ENCODE measurements at places on chromosomes 3 and 15. TPM values are rescaled to one million over a fixed set of nuclear protein-coding genes. Genes with fewer than 3 reads are reported as not detected.
A peak's percentile ranks its signal among the peaks of the same experiment; 100 is the strongest.

Gene DIS3L
- 21.3 TPM for total RNA-seq

Gene ANKRD63
- total RNA-seq: not detected

Gene GPR27
- not detected for total RNA-seq

DNA sequence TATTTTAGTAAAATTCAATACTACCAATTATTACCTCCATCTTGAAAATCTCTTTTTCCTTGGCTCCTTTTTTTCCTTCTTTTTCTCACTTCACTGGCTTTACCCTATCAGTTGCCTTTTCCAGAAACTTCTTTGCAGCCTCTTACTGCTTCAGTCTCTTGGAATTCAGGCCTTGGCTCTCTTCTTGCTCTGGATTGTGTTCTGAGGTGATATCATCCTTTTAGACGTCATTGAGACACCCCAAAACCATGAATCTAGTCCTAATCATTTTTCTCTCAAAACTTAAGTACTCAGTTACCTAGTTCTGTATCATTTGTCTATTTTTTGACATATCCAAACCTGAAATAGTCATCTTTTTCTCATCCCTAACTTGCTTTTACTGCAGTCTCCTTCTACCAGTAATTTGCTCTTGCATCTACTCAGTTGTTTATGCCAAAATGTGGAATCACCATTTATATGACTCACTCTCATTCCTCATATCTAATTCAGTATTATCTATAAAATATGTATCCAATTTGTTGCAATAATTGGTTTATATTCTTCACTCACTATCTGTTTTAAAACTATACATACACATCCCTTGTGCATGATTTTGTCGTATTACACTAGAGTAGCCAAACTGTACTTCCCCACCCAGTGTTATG, 703.2 kb upstream of the CCDC54 start:
- no peak for DNase-seq

GRCh38 chr15:29278436-29279105, 8.9 kb upstream of the NSMCE3 start:
- peak; percentile 93 for DNase-seq

Gene SNX33
- total RNA-seq: 9.4 TPM

GRCh38 chr3:159947220-159947619, 41.4 kb upstream of the IL12A start:
- DNase-seq: peak; percentile 39

DNA sequence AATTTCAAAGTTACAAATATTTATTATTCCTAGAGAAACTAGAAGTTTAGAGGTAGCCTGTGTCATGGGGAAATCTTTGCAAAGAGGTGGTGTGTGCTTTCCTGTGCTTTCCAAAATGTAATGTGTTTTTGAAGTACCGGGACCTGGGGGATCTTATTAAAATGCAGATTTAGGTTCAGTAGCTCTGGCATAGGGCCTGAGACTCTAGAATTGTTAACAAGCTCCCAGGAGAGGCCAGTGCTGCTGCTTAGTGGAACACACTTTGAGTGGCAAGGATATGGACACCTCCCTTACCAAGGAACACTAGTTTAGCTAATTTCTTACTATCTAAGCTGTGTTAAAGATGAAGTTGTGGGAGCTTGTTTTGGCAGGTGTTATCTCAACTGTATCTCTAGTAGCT, 428.9 kb downstream of the VGLL3 start:
- DNase-seq: no peak

Gene FILIP1L
- not detected for total RNA-seq

Gene ULK3
- total RNA-seq: 44.0 TPM

Data from HT1080 (cell line).